Right cardiac atrium (tissue), 5 donors: ENCODE measurements at places on chromosomes 6 and 20.

- DNase-seq = peak; percentile 86
Measured at GRCh38 chr6:157715728-157716164, 107.3 kb upstream of the SNX9 start.

GRCh38 chr6:14001329-14002012, 76.7 kb downstream of the RNF182 start:
- no peak for DNase-seq

DNA sequence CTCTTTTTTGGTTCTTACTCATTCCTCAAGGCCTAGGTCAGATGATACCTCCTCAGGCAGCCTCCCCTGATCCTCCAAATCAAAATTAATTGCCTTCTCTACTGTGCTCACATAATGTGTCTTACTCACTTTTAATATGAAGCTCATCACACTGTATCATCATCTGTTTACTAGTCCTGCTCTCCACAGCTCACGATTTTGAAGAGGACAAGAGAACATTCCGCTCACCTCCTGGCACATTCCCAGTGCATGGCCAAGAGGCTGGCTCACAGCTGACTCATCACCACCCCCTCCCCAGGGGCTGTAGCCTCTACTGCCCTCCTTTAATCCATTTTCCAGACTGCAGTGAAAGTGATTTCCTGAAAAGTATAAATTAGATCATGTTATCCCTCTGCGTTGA, 133.1 kb downstream of the ALDH8A1 start:
- no peak for DNase-seq

GRCh38 chr20:61015602-61016001, 236.5 kb upstream of the CDH4 start:
- DNase-seq = no peak

DNA sequence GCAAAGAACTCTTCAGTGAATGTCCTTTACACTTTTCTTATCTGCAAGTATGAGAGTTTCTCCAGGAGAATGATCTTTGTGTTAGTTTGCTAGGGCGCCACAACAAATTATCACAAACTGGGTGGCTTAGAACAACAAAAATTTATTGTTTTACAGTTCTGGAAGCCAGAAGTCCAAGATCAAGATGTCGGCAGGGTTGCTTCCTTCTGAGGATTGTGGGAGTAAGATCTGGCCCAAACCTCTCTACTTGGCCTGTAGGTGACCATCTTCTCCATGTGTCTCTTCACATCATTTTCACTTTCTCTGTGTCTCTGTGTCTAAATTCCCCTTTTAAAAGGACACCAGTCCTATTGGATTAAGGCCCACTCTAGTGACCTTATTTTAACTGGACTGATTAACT, 103.0 kb downstream of the ADTRP start:
- DNase-seq = no peak

- DNase-seq = no peak
Measured at GRCh38 chr6:142011156-142011555, 121.6 kb upstream of the GJE1 start.

GRCh38 chr6:118639054-118639964, 12.1 kb downstream of the CEP85L start:
- no peak for DNase-seq

DNA sequence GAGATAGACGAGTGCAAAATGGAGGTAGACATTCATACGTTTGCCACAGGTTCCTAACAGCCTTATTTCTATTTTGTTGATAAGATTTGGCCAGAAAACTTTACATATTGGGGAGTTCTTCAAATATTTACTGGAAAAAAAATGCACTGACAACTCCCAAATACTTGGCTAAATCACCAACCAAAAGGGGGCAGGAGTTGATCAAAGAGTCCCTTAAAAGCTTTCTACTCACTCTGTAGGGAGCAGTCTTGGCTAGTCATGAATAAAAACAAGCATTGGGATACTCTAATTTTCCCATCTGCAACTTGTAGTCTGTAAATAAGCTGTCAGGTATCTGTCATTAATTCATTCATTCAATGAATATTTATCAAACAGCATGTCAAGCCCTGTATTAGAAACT, 18.4 kb downstream of the TENT5A start:
- DNase-seq = no peak

GRCh38 chr6:107560657-107561056, 70.7 kb downstream of the SOBP start:
- DNase-seq = no peak

- no peak for DNase-seq
Measured at GRCh38 chr6:39137245-39137644, 22.3 kb upstream of the SAYSD1 start.

DNA sequence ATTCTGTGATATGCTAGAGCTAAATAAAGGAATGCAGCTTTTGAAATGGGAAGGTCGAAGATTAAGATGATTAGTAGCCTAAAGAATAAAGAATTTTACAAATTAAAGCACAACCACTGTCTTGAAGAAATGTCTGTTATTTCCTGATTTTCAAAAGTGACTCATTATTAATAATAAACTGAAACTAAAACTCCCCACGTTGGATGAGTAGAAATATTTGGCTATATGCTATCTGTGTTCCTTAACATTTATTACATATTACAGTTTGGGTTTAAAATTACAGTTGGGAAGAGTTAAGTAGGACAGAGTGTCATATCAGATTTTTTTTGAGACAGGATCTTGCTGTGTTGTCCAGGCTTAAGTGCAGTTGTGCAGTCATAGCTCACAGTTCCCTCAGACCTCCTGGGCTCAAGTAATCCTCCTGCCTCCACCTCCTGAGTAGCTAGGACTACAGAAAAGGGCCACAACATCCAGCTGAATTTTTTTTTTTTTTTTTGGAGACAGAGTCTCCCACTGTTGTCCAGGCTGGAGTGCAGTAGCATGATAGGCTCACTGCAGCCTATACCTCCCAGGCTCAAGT, 47.1 kb downstream of the AKIRIN2 start:
- no peak for DNase-seq

DNA sequence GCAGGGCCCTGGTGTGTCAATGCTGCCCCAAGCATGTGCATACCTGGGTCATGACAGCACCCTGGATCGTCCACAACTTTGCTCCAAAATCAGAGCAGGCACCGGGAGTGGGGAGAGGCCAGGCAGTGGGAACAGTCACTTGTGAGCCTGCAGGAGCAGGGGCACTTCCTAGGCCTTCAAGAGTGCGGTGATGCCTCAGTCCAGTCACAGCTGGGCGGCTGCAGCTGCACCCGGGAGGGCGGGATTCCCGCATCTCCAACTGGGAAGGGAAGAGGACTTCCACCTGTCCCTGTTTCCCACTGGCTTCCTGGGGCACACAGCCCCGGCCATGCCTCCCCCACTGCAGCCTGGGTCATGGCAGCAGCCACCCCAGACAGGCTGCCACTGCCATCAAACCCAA, 191.3 kb upstream of the DEFB112 start:
- no peak for DNase-seq

DNA sequence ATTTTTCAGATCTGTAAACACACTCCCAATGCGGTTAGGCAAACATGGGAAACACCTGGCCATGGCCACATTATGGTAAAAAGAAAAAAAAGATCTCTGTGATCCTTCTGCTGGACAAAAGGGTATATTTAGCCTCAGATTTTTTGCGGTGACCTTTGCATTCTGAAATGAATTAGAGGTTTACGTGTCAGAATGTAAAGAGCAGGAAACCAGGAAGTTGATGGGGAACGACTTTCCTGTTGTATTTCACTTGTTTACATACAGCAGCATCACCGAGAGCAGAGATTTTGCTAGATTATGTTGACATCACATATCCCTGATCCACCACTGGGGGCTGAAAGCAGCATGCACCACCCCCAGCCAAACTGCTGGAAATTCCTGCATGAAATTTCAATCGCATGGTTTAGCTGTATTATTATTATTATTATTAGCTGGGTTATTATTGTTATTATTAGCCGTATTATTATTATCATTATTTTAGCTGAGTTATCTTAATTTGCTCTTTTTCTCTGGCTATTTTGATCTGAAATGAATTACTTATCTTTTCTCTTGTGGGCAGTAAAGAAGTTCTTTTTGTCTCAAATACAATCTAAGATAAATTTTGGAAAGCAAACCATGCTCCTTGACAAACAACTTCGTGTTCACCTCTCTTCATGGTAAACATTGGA, 189.4 kb downstream of the ZFP64 start:
- DNase-seq = no peak

DNA sequence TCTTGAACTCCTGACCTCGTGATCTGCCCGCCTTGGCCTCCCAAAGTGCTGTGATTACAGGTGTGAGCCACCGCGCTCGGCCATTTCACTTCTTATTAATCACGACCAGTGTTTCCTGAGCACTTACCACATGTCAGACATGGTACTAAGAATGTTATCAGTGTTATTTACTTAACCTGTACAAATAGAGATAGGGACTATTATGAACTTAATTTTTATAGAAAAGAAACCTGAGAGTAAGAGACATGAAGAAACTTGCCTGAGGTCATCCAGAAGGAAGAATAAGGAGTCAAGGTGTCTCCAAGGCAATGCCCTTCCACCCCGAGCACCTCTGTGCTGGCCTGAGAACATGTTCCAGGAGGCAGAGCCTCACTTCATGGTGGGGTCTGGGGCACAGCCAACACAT, 29.3 kb upstream of the EZR start:
- no peak for DNase-seq
